Aortic smooth muscle cell (primary cell): ENCODE measurements at places on chromosomes 2 and 18. TPM values are rescaled to one million over a fixed set of nuclear protein-coding genes. Genes with fewer than 3 reads are reported as not detected.

The RTP5 gene
- total RNA-seq, result not detected in 2 replicates

The TRIP12 gene
- 323 and 338 TPM in 2 replicates for total RNA-seq

The PLCD4 gene
- 2.1 and 4.0 TPM in 2 replicates for total RNA-seq

The ASNSD1 gene
- 60.2 and 65.7 TPM in 2 replicates for total RNA-seq

The GPAT2 gene
- 4.5 and 5.8 TPM in 2 replicates for total RNA-seq

The UGT1A5 gene
- total RNA-seq, result not detected in 2 replicates

The FAM237A gene
- total RNA-seq, result not detected in 2 replicates

The AGXT gene
- not detected in 2 replicates for total RNA-seq

The CACNB4 gene
- 0.79 and 1.3 TPM in 2 replicates for total RNA-seq

The LBX2 gene
- 1.6 and 2.2 TPM in 2 replicates for total RNA-seq

The POTEJ gene
- total RNA-seq, result not detected in 2 replicates

The PLEKHA3 gene
- 8.2 and 8.8 TPM in 2 replicates for total RNA-seq

The ACKR3 gene
- 6.0 and 16.2 TPM in 2 replicates for total RNA-seq

The CCDC121 gene
- total RNA-seq, result 1.8 and 3.2 TPM in 2 replicates

The SCN7A gene
- not detected in 2 replicates for total RNA-seq

The TMEM163 gene
- total RNA-seq, result 0.26 and 0.81 TPM in 2 replicates

The FOXI3 gene
- not detected in 2 replicates for total RNA-seq

The PDE1A gene
- 88.3 and 95.7 TPM in 2 replicates for total RNA-seq

The KATNAL2 gene
- 3.4 and 4.1 TPM in 2 replicates for total RNA-seq

The ARHGEF4 gene
- total RNA-seq, result 1.3 and 2.8 TPM in 2 replicates

The GPR35 gene
- total RNA-seq, result 0.19 and 0.26 TPM in 2 replicates

The CRYGD gene
- not detected in 2 replicates for total RNA-seq

The IGFBP5 gene
- 139 and 270 TPM in 2 replicates for total RNA-seq

The DNAH6 gene
- total RNA-seq, result under 0.01 and 0.13 TPM in 2 replicates

The NEUROD1 gene
- total RNA-seq, result not detected in 2 replicates

The EVA1A gene
- 28.4 and 29.3 TPM in 2 replicates for total RNA-seq

The NOSTRIN gene
- under 0.01 TPM in 1 of 2 replicates, not detected in the other for total RNA-seq

The MAP3K19 gene
- total RNA-seq, result not detected in 2 replicates

The FSHR gene
- total RNA-seq, result not detected in 2 replicates

The NAGK gene
- 72.4 and 76.9 TPM in 2 replicates for total RNA-seq
